ENCODE measurements at places on chromosomes 5 and 9.

DNA sequence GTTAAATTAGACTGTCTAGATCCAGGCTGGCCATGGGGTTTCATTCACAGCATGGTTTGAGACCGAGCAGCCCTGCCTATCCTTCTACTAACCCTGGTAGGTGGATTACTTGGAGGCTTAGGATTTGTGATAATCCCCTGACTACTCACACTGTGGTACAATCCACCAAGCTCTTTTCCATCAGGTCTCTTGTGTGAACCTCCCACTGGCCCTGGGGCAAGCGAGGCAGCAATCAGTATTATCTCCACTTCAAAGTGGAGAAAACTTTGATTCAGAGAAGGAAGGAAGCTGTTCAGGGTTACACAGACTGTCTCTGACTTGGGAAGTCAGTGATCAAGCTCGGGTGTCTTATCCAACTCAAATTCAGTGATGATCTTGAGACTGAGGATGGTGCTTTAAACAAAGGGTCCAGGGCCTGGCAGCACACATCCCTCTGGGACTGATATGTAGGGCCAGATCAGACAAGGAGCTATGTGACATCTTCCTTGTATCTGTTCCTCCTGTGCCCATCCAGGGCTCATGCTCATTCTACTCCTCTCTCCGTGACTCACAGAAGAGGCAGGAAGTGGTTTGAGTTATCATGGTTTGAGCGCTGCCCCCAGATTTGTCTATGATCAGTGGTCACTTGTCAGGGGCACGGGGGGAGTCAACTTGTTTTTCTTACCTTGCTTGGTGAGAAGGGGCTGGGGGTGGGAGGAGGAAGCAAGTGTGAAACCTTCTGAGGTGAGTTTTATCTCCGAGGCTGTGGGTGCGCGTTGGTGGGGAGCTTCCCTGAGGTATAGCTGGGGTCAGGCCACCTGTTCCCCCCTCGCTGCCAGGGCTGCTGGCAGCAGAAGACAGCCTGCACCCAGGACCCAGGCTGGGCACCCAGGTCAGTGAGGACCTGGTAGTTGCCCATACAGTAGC is 48.6 kb downstream of the RGS3 start:
- DNase-seq: no peak

- DNase-seq: no peak
Observed at GRCh38 chr9:79469164-79469563, 102.6 kb upstream of the TLE4 start.

GRCh38 chr9:5920860-5921328 is 30.2 kb downstream of the MLANA start:
- DNase-seq: no peak

DNA sequence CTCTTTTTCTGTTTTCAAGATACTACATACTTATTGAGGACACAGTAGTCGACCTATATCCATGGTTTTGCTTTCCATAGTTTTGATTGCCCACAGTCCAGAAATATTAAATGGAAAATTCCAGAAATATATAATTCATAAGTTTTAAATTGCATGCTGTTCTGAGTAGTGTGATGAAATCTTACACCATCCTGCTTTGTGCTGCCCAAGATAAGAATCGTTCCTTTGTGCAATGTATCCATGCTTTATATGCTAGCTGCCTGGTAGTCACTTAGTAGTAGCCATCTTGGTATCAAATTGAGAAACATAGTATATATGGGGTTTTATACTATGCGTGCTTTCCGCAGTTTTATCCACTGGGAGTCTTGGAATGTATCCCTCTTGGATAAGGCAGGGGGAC is 59.0 kb downstream of the CWC27 start:
- DNase-seq: no peak
